ENCODE measurements at places on chromosomes 5 and 9.
A peak's percentile ranks its signal among the peaks of the same experiment; 100 is the strongest.

DNA sequence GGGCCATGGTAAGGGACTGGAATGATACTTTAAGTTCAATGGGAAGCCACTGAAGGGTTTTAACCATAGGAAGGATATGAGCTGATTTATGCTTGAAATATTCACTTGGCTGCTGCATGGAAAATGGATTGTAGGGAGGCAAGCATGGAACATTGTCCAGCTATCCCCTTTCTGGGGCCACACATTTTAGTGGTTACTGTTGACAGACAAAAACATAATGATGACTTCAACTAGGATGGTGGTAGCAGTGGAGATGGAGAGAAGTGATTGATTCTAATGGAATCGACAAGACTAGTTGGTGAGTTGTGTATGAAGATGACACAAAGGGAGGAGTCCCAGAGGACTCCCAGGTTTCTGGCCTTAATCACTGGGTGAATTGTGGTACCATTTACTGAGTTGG, 6.2 kb upstream of the FCHSD1 start:
- DNase-seq, result no peak

GRCh38 chr5:31825518-31826068, 186.7 kb downstream of the PDZD2 start:
- peak; percentile 53 for DNase-seq

GRCh38 chr5:115396081-115396480, 99.6 kb upstream of the CCDC112 start:
- no peak for DNase-seq

DNA sequence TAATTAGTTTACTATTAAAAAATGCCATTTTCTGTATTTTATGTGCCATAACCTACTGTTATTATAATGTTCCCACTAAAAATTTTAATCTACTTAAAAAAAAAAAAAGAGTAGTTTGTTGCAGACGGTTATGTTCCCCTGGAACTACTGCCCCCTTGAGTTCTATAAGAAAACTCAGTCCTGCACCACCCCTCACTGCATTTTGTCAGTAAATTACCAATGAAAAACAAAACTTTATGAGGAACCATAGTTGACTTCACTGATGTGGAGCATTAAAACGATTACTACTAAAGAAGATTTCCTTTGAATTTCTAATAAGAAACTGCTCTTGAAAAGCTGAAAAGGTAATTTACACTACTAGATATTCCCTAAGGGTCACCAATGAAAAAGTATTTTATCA, 288.7 kb downstream of the FBXL17 start:
- DNase-seq, result no peak

DNA sequence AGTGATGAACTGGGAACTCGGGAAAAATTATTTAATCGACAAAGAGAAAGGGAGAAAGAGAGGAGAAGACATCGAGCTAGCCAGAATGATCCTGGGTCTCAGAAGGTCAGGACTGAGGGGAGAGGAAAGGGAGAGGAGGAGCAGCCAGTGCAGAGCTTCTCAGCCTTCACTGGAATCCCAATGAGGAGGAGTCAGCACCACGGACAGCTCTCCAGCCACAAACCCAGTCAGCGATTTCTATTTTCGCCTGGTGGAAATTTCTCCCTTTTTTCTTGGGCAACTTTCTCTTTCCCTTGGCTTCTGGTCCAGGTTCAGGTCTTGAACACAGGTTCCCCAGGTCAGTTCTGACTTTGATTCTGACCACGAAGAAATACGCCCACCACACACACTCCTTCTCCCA, 1.6 kb upstream of the BRINP1 start:
- DNase-seq, result no peak

DNA sequence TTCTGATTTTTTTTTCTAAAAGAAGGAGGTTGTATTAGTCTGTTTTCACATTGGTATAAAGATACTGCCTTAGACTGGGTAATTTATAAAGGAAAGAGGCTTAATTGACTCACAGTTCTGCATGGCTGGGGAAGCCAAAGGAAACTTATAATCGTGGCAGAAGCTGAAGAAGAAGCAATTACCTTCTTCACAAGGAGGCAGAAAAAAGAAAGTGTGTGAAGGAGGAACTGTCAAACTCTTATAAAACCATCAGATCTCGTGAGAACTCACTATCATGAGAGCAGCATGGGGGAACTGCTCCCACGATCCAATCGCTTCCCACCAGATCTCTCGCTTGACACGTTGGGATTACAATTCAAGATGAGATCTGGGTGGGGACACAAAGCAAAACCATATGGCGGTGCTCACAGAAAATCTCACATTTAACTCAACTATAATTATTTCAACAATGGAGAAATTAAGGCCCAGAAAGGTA, 27.1 kb downstream of the DPYSL3 start:
- DNase-seq, result no peak

DNA sequence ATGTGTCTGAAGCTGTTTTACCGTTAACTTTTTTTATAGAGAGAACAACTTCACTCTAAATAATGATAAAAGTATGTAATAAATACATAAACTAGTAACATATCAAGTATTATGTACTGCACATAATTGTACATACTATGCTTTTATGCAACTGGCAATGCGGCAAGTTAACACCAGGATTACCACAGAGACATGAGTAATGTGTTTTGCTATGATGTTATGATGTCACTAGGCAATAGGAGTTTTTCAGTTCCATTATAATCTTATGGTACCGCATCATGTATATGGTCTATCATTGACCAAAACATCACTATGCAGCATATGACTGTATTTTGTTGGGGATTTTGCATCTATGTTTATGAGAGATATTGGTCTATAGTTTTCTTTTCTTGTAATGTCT, 326.4 kb upstream of the TARS1 start:
- DNase-seq, result no peak

GRCh38 chr9:15416880-15417279, 5.8 kb upstream of the SNAPC3 start:
- peak; percentile 49 for DNase-seq

GRCh38 chr5:21184581-21184980, 1196.6 kb upstream of the CDH18 start:
- DNase-seq, result no peak

DNA sequence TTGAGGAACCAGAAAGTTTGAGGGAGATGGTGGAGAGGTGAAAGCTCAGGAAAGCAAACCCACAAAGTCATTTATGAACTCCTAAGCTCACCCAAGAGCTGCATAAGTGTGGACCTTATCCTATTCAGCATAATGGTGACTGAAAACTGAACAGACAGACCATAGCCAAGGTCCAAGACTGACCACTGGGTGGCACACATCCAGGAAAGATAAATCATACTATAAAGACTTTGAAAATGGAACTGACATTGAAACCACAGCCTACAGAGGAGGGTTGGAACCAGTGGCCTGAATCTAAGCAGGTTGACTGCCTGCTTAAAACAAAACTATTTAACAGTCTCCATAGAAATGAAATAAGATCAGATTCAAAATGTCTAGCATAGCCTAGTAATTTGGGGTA, 121.0 kb upstream of the RGS7BP start:
- DNase-seq, result peak; percentile 0

DNA sequence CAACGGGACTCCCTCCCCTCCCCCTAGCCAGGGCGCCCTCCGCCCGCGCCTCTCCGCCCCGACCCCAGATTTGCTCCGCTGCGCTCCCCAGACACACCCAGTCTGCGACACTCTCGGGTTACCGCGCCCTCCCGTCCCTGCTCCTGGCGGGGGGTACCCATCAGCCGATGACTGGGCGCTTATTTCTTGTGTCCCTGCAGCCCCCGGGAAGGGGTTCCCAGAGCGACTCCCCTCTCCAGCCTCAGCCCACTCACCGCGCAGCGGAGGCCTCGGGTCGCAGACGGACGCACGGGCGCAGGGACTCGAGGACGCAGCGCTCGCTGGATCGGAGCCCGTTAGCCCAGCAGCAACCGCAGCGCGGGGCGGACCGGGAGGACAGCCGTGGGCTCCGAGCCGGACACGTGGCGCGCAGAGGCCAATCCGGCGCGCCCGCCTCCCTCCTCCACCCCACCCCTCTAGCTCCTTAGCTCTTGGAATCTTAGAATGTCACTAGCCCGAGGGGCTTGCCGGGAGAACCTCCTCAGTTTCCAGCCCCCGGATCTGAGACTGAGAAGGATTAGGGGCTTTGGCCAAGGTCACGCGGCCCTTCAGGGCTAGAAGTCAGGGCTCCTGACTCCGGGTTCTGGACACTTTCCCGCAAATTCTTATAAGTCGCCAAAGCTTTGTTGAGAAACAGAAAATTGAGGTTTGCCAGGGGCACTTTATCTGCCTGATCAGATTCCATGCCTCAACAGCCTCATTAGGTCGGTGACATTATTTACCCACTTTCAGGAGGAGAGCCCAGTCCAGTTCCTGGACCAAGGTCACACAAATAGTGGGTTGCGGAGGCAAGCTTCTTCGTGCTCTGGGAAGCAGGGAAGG, at the start of gene ANXA6:
Gene ANXA6 (minus strand): TSS at position 354 of the 861 bp plus-strand sequence. CDS start 9,878 bp downstream, outside the sequence.
- DNase-seq, result peak; percentile 43
